Dermis lymphatic vessel endothelial cell (primary cell): ENCODE measurements at places on chromosomes 13 and 19. TPM values are rescaled to one million over a fixed set of nuclear protein-coding genes. Genes with fewer than 3 reads are reported as not detected.

Gene RPL21
- 955 and 1,106 TPM in 2 replicates for total RNA-seq

Gene NUMBL
- 7.5 and 10.4 TPM in 2 replicates for total RNA-seq

Gene BEST2
- total RNA-seq = not detected in 2 replicates

Gene OR7C1
- not detected in 2 replicates for total RNA-seq

Gene OR7A10
- total RNA-seq = not detected in 2 replicates

Gene ZNF20
- 2.6 and 5.4 TPM in 2 replicates for total RNA-seq

Gene TMIGD2
- total RNA-seq = not detected in 2 replicates

Gene FXYD7
- not detected in 2 replicates for total RNA-seq

Gene ZNF85
- total RNA-seq = 10.4 and 11.1 TPM in 2 replicates

Gene KLK2
- not detected in 2 replicates for total RNA-seq

Gene VASP
- total RNA-seq = 42.6 and 49.3 TPM in 2 replicates

Gene CFAP97D2
- total RNA-seq = not detected in 2 replicates

Gene CYP2F1
- not detected in 2 replicates for total RNA-seq

Gene UPK1A
- not detected in 2 replicates for total RNA-seq

Gene ZNF560
- under 0.01 TPM in 1 of 2 replicates, not detected in the other for total RNA-seq

Gene CGB1
- total RNA-seq = not detected in 2 replicates

Gene GRIN2D
- 0.26 and 0.33 TPM in 2 replicates for total RNA-seq

Gene ANKRD27
- 39.1 and 47.0 TPM in 2 replicates for total RNA-seq

Gene PLIN5
- total RNA-seq = 23.5 and 27.5 TPM in 2 replicates

Gene PDS5B
- total RNA-seq = 21.5 and 30.0 TPM in 2 replicates

Gene TNFRSF19
- total RNA-seq = 0.22 and 0.26 TPM in 2 replicates

Gene FPR3
- under 0.01 and 0.09 TPM in 2 replicates for total RNA-seq

Gene WDR87
- total RNA-seq = not detected in 2 replicates

Gene NLRP4
- total RNA-seq = not detected in 2 replicates

Gene RNF113B
- total RNA-seq = not detected in 2 replicates

Gene ERCC2
- 10.5 and 13.1 TPM in 2 replicates for total RNA-seq

Gene LGALS14
- not detected in 2 replicates for total RNA-seq

Gene CYP4F8
- total RNA-seq = not detected in 2 replicates

Gene SULT2B1
- total RNA-seq = 0.11 TPM in 1 of 2 replicates, not detected in the other

Gene NLRP5
- not detected in 2 replicates for total RNA-seq

Gene TEX29
- not detected in 2 replicates for total RNA-seq
